ENCODE measurements at places on chromosomes 13 and 19.

DNA sequence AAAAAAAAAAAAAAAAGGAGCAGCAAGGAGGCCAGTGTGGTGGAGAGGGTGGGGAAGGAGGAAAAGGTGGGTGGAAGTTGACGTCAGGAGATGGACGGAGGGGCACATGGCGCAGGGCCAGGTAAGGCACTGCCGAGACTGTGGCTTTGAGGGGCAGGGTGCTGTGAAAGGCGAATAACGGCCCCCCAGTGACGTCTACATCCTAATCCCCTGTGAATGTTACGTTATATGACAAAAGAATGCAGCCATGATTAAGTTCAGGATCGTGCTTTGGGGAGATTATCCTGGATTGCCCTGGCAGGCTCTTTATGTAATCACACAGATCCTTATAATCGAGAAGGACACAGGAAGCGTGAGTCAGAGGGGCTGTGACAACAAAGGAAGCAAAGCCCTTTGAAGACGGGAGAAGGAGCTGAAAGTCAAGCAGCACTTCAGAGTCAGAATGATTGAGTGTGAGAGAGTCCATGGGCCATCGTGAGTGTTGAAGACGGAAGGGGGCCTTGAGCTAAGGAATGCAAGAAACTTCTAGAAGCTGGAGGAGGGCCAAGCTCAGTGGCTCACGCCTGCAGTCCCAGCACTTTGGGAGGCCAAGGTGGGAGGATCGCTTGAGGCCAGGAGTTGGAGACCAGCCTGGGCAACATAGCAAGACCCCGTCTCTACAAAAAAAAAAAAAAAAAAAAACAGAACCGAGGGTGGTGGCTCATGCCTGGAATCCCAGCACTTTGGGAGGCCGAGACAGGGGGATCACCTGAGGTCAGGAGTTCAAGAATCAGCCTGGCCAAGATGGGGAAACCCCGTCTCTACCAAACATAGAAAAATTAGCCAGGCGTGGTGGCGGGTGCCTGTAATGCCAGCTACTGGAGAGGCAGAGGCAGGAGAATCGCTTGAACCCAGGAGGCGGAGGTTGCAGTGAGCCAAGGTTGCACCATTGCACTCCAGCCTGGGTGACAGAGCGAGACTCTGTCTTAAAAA lies 13.8 kb upstream of the CEACAM16 start:
- DNase-seq: no peak

GRCh38 chr19:2550431-2551171 lies 74.7 kb downstream of the GADD45B start:
- no peak for DNase-seq

DNA sequence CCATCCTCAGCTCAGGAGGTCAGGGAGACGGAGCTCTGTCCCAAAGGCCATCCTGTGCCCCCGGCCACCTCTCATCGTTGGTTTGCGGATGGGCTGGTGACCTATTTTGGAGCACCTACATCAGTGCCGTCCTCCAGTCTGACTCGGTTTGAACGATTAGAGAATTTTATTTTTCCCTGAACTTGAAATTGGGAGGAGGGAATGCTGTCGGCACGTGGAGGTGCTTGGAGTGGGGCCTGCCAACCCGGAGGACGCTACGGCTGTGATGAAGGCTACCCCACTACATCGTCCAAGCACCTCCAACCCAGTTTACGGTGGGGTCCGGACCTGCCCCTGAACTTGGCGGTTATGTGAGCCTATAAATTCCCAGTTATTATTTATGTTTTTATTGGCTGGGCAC lies 3.0 kb upstream of the ZNF554 start:
- DNase-seq: no peak

DNA sequence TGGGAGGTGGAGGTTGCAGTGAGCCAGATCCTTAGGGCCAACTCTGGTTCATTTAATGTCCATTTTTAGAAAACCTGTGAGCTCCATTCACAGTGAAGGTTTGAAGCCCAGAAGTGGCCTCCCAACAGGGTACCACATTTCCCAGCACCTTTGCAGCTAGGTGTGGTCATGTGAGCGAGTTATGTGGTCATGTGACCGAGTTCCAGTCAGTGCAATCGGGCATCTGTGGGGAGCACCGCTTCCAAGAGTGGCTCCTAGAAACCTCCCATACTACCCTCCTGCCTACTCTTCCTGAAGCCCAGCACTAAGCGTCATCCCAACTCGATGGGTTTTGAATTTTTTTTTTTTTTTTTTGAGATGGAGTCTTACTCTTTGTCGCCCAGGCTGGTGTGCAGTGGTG lies 663 bp upstream of the PLA2G4C start:
- no peak for DNase-seq

DNA sequence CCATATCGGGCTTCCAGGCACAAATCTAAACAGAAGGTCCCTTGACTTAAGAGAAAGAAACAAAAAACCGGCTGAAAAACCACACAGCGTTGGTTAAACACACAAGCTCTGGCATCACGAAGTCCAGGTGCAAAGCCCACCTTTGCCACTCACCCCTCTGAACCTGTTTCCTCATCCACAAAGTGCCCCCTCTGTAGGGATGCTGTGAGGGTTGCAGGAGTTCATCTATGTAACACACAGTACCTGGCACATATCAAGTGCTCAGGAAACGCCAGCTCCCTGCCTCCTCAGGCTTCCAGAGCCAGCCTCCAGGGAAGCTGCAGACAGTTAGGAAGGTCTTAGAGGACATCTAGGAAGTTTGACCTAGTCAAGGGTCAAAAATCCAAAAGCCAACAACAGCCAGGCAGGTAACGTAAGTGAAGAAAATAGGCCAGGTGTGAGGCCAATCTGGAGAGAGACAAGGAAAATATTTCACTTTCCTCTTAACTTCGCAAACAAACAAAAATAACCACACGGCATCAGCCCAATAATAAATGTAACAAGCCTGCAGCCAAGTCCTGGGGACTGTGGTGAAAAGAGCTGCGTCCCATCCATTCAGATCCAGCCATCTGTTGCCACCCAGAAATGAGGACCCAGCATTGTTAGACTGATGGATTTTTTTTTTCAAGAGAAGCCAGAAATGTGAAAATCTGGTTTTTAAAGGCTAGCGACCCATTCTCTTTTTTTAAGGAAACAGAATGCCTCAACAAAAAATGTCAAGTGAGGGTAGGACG lies 10.0 kb downstream of the KDELR1 start:
- DNase-seq: no peak

DNA sequence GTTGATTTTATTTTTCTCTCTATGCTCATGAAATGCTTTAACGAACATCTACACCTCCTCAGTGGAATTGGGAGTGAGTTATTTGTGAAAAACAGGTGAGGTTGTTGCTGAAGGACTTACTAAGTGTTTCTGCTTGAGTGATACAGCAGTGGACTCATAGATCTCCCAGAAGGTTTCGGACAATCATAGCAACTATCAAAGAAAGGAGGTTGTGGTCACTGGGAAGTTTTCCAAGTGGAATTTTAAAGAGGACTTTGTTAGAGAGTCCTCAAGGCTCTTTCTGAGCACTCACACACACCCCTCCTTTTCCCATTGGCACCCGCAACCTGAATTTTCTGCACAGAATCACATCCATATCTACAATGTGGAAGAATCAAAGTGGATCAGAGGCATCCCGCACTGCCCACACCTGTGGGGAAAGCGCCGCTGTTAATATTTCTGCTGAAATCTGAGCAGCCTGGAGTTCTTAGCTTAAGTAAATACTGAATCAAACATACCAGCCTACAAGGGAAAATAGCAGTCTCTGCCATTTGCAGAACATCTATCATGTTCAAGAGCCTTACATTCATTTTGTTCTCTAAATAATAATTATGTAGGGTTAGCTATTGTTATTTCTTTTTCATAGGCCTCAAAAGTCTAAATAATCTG lies 719.4 kb downstream of the DIAPH3 start:
- DNase-seq: no peak

- DNase-seq: no peak
Observed at GRCh38 chr13:24362435-24362952, 53.1 kb downstream of the C1QTNF9 start.

DNA sequence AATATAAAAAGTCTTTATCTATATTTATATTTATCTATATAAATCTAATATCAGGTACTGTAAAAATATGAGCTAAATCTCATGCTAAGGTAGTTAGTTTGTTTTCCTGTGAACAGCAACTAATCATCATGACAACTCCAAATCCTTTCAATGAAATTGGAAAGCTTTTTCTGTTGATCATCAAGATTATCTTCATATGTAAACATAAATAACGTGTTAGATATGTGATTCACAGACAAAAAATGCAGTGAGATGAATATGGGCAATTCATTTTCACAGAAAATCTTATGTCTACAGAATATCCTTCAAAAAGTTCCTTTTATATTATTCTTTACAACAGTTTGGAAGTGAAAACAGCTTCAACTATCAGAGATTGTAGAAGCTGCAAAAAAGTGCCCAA lies 41.7 kb upstream of the EEF1AKMT1 start:
- no peak for DNase-seq

- DNase-seq: no peak
Observed at GRCh38 chr13:114315074-114315785, 927 bp downstream of the CHAMP1 start.

DNA sequence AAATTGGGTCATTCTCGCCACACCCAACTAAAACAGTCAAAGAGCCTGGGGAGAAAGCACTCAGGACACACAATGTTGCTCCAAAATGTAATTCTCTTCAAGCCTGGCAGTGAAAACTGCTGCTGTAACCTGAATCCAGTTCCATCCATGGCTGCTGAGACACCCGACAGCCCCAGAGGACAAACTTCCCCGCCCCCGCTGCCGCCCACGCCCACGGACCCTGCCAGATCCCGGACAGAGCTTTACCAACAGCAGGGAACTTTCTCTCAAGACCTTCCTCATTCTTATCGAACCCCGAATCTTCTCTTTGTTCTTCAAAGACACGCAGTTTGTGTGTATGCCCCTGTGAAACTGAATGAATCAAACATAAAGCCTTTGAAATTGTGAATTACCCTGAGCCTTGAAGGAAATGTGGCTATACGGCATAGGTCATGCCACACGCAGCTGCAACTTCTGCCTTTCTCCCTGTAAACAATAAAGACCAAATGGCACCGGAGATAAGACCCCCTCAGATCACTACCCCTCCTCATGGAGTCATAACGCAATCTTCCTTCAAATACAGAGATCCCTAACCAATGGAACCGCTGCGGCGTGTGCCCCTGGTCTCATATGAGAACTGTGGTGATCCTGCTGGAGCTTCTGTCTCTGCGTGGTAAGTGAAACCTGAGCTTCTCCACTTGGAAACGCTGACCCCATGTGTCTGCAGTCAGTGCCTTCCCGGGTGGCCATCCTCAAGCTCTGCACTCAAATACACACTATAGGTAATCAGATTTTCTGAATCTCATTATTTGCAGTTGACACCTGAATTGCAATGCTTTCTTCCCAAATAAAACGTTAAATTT lies 4.8 kb upstream of the LAMP1 start:
- DNase-seq: no peak

- no peak for DNase-seq
Observed at GRCh38 chr13:102642475-102642874, 45.7 kb downstream of the TPP2 start.

DNA sequence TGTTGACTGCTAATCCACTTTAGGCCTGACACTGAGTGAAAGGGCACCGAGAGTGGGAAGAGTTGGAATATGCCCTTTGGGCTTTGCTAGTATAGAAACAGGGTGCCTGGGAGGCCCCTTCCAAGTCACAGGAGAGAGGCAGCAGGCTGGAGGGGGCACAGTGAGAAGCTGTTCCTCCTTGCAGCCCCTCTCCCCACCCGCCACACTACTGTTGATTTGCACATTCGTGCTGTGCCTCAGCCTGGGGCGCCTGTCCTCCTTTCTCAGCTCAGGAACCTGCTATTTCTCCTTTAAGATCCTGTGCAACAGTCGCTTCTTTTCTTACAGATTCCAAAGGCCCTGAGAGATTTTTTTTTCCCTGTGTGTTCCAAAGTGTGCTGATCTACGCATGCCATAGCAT lies 2.8 kb upstream of the B3GLCT start:
- DNase-seq: no peak

- no peak for DNase-seq
Observed at GRCh38 chr13:110445183-110445582, 116.3 kb downstream of the RAB20 start.

- no peak for DNase-seq
Observed at GRCh38 chr19:1311543-1312091, 25.9 kb downstream of the EFNA2 start.

GRCh38 chr13:39451860-39452301 lies 151.1 kb downstream of the LHFPL6 start:
- DNase-seq: no peak

- no peak for DNase-seq
Observed at GRCh38 chr13:51244637-51245405, 22.6 kb downstream of the FAM124A start.

DNA sequence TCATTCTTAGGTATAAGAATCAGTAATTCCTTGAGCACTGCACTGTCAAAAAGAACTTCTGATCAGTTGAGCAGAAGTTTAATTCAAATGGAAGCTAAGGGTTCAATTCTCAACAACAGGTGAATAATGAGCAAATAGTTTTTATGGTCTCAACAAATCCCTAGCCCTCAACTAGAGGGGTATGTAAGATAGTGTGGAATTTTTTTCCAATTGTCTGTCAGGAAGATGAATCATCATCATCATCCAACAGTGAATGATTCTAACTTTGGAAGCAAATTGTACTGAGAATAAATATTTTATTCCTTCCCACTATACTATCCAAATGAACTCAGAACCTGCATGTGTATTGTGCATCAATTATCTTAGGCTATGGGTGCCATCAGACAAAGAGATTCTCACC lies 372.7 kb downstream of the ENOX1 start:
- no peak for DNase-seq

- no peak for DNase-seq
Observed at GRCh38 chr13:97938706-97939475, 14.6 kb upstream of the IPO5 start.

GRCh38 chr19:33506498-33506897 lies 15.1 kb downstream of the PEPD start:
- DNase-seq: no peak

DNA sequence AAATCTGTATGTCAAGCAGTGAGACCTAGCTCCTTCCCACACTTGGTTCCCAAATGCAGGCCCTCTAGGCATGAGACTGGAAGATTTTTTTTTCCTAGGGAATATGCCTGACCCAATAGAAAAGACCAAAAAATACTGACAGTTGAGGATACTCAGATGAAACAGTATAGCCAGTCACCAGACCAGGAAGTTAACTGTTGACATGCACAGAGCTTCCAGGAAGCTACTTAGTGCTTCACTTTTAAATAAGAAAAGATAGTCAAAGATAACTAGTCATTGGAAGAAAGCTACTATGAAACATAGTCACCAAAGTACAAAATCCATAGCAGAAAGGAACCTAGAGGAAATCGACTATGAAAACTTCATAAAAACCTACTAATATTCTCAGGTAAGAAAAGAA lies 32.3 kb downstream of the BRCA2 start:
- DNase-seq: no peak

GRCh38 chr13:40445557-40445990 lies 220.9 kb downstream of the FOXO1 start:
- peak; percentile 11 for DNase-seq

Measured in activated CD4-positive, alpha-beta T cell treated with anti-CD3 and anti-CD28 coated beads for 24 hours (primary cell).